ENCODE measurements at places on chromosomes 2 and 18.
A peak's percentile ranks its signal among the peaks of the same experiment; 100 is the strongest.

DNA sequence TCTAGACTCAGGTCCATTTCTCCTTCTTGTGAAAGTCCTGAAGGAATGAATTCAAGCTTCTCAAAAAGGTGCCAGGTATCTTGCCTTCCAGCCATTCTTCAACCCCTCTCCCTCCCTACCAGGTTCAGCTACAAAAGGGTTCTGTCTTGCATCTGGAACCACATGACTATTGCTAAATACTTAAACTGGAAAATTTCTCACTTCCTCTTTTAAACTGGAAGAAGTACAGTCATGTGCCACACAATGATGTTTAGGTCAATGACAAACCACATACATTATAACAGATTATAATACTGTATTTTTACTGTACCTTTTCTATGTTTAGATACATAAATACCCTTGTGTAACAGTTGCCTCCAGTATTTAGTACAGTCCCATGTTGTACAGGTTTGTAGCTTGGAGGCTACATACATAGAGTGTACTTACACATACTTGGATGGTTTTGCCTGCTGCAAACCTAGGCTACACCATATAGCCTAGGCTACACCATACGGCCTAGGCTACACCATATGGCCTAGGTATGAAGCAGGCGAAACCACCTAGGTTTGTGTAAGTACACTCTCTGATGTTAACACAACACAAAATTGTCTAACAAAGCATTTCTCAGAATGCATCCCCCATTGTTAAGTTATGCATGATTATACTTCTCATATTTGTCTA, 142.0 kb upstream of the DNMT3A start:
- no peak for DNase-seq

DNA sequence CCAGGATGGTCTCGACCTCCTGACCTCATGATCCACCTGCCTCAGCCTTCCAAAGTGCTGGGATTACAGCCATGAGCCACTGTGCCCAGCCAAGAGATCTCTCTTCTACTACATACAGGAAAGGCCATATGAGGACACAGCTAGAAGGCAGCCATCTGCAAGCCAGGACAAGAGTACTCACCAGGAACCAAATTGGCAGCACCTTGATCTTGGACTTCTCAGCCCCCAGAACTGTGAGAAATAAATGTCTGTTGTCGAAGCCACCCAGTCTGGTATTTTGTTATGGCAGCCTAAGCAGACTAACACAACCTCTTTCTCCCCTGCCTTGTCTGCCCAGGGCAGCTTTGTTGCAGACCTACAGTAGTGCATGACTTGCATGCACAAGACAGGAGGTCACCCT, 211.3 kb upstream of the HAAO start:
- no peak for DNase-seq

- no peak for DNase-seq
Measured at GRCh38 chr18:32469190-32469651, 1.5 kb downstream of the GAREM1 start.

DNA sequence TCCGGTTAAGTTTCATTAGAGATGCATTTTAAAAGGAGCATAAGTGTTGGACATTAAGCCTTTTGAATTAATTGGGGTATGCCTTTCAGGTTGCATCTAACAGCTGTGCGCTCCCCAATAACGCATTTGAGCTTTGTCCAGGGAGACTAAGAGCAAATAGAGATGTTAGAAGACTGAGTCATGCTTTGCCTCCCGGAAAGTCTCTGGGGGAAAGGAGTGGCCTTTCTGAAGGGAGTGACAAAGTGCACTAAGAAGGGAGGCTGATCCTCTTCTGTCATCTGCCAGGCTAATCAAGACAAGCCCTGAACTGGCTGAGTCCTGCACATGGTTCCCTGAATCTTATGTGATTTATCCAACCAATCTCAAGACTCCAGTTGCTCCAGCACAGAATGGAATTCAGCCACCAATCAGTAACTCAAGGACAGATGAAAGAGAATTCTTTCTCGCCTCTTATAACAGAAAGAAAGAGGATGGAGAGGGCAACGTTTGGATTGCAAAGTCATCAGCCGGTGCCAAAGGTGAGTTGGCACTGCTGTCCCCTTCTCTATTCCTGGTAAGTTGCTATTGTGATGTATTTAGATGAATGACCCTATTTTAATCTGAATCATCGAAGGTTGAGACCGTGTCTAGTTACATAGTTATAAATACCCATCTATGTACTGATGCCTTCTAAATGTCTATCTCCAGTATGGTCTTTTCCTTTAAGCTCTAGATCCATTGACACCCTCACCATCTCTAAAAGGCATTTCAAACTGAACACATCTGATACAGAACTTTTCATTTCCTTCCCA, 12.1 kb downstream of the TTL start:
- peak; percentile 33 for DNase-seq

DNA sequence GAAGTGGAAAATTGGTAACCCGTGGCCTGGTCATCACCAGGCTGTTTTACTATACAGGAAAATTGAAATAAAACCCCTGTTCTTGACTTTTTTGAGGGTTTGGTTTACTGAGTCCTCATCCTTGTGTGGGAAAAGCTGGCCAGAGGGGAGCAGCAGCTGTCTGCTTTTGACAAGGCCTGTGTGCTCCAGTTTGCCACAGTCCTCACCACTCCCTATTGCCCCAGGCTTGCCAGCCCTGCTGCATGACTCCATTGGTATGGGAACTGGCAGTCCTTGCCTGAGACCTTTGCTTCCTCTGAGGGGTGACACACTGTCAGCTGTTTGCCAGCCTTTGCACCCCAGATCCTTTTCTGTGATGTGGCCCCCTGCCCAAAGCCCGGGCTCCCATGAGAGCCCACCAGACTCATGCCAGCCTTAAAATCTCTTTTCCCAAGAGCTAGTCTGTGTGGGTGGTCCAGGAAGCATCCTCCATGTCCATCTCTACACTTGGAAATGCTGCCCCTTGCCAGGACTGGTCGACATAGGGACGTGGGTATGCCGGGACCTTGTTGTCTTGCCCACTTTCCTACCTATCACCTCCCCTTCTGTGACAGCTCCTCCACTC, 39.0 kb downstream of the GLI2 start:
- no peak for DNase-seq

- DNase-seq, result no peak
Measured at GRCh38 chr2:119208791-119209203, 14.8 kb upstream of the STEAP3 start.

DNA sequence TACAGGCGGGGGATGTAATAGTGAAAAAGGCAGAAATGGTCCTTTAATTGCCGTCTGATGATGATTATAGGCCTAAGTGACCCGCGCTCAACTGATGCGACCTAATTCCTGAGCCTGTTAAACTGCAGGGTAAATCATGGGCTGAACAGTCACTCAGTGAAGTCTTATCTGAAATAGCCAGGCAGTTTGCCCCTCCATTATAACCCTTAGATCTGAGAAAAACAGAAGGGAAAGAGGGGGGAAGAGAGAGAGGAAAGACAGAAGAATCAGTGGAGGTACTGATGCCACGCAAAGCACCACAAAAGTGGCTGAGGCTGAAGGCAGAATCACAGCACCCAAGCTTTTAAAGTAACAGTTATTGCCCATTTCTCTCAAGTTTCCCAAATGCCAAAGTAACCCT, 73.1 kb upstream of the DNMT3A start:
- DNase-seq, result no peak

DNA sequence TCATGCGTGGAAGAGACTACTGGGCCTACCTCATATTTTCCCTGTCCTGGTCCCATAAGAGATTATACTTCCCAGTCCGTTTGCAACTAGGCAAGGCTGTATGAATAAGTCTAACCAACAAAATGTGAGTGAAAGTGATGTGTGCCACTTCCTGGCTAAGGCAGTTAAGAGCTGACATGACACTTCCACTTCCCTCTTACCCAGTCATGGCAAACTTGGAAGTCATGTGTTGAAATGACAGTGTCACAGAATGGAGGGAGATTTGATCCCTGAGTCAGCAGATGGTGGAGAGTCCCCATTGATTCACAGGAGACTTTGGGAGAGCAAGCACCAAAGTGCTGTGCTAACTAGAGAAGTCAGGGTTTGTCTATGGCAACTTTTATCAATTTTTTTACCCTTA, 36.4 kb downstream of the TACR1 start:
- DNase-seq, result no peak

GRCh38 chr2:45936623-45936979, 285.1 kb downstream of the PRKCE start:
- no peak for DNase-seq
